ENCODE measurements at places on chromosomes 13 and 19.

- DNase-seq, result no peak
Observed at GRCh38 chr13:40505196-40505595, 161.2 kb downstream of the FOXO1 start.

GRCh38 chr19:3687393-3687773, 12.9 kb downstream of the PIP5K1C start:
- no peak for DNase-seq

DNA sequence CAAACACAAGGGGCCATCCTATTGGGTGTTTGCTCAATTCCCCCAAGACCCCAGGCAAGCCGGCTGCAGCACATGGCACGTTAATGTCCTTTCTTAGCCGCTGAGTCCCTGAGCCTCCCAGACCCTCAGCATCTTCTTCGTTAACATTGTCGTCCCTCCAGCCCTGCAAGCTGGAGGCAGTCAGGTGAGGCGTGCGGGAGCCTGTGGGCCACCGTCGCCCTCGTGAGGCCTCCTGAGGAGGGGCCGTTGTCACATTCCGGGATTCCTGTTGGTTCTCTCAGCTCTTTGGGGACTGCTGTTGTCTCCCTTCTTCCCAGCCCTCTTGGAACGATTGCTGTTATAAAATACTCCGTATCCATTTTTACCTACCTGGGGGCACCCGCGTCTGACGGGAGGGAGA, 140.6 kb downstream of the KDM4B start:
- DNase-seq, result no peak

DNA sequence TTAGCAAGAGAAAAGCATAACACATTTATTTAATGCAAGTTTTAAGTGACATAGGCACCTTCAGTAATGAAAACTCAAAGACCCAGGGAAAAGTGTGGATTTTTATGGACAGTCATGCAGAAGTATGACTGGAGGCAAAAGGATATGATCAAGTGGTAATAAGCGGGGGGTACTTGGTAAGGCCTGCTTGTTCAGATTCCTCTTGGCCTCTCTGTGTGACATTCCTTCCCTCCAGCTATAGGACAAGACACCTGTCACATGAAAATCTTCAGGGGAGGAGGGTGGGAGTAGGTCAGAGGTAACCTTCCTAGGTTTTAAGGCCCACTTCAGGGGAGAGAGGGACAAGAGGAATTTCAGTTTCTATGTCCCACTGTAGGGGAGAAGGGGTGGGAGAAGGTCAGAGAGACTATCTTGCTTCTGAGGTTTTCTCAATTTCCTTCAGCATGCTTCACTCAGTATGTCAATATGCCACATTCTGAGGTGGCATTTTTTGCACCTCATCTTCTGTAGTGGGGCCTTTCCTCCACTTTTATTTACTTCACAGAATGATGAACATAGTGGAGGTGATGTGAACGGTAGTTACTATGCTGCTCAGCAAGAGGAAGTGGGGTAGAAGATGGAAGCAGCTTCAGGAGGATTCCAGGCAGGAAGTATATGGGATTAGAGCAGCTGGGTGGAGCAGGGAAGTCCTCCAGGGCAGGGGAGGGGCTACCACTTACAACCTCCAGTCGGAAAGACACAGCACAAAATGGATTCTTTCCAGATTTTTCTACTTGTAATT, 73.2 kb upstream of the RFC3 start:
- no peak for DNase-seq

DNA sequence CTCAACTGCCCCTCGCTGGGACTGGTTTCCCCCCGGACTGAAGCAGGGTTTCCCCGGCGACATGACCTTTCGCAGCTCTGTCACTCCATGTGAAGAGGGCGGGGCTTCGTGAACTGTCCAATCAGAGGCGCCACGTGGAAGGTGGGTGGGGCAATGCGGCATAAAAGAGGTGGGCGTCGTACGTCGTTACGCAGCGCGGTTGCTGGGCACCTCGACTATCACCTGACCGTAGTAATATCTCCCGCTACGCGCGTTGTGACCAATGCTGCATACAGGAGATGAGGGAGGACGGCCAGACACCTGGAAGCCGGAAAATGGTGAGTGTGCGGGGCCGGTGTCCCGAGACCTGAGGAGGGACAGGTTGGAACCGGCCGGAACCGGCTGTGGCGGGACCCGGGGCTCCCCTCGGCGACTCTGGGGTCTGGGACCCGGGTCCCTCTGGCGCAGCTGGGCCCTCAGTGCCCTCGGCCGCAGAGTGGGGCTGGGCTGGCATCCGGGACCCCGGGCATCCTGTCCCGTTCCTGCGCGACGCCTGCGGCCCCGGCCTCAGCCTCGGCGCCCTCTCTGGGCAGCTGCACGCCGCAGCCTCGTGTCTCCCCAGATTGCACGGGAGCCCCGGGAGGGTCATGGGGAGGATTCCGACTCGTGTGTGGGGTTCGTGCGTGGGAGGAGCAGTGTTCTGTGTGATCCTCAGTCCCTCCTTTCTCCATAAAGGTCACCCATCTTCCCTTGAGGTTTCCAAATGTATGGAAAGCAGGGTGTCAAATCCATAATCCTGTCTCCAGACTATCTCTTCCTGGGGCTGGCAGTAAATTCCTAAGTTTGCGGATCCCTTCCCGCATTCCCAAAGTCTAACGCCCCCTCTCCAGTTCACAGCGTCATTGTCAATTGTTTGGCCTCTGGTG, 32.2 kb downstream of the ZNF136 start:
- peak; percentile 80 for DNase-seq

GRCh38 chr13:72342364-72342763, 385.1 kb downstream of the MZT1 start:
- no peak for DNase-seq

GRCh38 chr13:39148513-39148961, 110.3 kb downstream of the NHLRC3 start:
- no peak for DNase-seq

DNA sequence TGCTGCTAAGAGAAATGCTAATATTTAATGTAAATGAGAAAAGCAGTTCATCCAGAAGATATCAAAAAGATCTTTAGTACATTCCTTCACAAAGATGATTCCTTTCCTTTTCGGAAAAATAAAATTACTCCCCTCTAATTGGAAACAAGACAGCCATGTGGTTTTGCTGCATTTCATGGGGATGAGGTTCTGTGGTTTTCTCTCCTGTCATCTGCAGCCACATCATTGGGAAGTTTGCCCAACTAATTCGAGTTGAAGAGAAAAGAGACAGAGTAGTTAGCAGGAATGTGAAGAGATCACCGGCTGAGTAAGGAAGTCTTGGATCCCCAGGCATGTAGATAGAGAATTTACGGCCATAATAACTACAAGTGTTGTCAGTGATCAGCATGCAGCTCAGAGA, 122.1 kb downstream of the CYSLTR2 start:
- no peak for DNase-seq

DNA sequence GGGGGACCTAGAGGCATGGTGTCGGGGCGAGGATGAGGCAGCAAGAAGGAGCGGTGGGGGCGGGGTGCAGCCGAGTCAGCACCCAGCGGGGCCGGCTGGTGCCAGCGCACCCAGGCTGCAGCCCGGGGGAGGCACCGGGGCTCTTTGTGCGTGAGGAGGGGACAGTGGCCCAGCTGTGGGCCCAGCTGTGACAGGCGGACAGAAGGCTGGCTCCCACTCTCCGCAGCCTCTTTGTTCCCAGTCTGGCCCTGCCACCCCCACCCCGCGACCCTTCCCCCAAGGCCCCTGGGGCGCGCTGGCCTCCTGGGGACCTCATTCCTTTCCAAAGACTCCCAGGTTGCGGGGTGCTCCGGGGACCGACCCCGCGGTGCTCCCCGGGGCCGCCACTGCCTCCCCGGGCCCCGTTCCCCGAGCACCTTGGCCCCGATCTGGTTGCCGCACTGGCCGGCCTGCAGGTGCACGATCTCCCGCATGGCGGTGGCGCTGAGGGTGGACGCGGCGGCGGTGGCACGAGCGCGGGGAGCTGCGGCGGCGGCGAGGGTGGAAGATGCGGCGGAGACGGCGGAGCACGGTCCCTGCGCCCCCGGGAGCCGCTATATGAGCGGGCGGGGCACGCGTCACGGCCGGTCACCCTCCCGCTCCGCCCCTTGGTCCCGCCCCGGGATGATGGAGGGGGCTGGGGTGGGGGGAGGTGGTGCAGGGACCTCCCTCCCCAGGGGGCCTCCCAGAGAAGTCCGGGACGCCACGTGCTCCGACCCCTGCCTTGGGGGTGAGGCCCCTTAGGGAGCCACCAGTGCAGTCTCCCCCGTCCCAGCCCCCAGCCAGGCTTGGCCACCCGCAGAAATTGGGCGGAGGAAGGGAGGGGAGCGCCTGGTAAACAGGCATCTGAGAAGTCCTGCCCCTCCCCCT, at the start of gene TUBB4A:
TUBB4A (minus strand) TSS at position 570 of the 909 bp plus-strand sequence; CDS start at position 473, 97 bp downstream.
- DNase-seq, result peak; percentile 64

- DNase-seq, result no peak
Observed at GRCh38 chr13:99968521-99969452, 2.8 kb downstream of the ZIC5 start.

DNA sequence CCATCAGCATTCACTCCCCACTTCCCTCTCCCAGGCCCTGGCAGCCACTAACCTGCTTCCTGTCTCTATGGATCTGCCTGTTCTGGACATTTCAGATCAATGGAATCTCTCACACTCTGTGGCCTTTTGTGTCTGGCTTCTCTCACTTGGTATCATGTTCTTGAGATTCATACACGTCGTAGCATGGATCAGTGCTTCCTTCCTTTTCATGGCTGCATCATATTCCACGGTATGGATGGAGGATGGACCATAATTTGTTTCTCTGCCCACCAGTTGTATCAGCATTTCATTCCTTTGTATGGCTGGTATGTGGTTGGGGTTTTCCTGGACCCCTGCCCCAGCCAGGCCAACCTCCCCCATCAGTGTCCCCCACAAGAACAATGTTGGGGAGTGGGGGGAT, 36.2 kb downstream of the MYO9B start:
- DNase-seq, result no peak

DNA sequence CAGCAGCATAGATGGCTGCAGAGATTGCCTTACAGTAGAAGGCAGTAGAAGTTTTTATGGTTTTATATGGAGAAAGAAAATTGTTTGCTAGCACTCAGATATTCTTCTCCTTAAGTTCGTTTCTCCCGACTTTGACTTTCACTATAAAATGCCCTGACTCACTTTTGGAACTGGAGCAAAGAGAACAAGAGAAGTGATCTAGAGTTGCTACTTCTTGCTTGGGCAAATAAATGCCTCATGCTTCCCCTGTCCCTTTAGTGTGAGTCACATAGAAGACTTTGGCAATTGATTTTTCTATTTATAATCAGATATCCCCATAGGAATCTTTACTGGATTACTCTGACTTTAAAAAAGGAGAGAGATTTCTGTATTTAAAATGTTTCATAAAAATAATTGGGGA, 46.9 kb downstream of the ITGBL1 start:
- DNase-seq, result no peak

DNA sequence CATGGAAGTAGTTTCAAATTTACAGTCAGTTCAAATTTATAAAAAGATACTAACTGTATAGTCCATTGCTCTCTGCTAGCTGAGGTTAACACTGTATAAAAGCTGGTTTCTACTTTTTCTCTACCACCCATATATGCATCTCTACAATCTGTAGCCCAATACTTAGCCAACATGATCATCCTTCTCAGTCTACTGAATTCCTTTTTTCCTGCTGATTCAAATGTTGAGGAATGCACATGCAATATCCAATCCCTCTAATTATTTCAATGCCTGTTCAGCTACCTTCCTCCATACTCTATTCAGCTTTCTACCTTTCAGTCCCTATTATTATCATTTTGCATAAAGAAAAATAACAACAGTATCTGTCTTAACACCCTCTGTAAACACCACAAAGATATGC, 15.6 kb downstream of the KPNA3 start:
- DNase-seq, result no peak

DNA sequence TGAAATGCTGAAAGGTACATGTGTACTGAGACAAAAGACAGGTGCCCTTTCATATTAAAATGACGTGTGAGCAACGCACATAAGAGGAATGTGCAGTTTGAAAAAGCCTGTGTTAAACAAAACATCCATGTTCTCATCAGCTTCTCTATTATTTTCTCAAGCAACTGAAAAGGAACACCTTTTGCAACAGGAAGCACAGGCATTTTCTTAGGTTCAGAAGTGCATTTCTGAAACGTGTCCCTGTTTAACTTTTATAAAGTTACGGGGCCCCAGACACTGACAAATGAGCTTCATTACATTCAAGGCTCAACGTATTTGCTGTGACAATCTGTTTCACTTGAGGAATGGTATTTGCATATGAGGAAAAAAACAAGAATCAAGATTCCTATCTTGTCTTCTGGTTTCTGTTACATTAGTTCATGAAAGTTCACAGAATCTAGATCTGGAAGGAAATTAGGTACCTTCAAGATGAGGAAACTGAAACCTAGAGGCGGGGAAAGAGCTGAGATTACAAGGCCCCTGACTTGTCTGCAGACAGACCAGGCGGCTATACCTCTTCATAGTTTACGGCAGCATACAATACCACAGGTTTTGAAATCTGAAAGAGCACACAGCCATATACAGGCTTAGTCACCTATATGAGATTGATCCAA, 431.7 kb downstream of the KLF12 start:
- DNase-seq, result peak; percentile 59

DNA sequence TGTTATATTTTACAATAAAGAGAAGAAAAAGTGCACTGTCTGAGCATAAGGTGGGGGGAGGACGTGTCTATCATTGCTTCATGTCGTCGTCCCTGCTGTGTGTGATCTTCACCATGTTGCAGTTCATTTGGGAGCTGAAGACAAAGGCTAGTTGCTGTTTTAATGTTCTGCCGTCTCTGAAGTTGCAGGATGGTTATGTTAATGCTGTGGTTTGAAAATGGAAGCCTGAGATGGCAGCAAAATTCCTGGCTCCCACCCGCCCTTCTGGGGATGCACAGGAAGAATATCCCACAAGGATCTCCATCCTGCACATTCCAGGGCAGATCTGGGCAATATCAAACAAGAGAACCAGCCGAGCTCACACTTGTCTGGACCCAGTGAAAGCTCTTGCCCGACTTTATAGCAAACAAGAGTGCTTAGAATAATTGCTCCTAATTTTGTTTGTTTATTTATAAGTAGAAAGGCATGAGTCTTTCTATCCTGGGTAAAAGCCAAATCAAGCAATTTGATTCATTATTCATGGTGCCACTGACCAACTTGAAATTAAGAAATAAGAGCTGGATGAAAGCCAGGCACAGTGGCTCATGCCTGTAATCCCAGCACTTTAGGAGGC, 110.3 kb upstream of the ABCC4 start:
- no peak for DNase-seq

DNA sequence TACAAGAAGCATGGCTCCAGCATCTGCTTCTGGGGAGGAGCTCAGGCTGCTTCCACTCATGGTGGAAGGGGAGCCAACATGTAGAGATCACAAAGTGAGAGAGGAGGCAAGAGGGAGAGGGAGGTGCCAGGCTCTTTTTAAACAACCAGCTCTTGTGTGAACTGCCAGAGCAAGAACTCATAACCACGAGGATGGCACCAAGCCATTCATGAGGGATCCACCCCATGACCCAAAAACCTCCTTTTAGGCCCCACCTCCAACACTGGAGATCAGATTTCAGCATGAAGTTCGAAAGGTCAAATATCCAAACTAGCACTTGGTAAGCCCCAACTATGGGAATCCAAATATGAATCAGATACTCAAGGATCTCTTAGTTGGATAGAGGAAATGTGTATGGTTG, 131.2 kb downstream of the RXFP2 start:
- DNase-seq, result no peak

DNA sequence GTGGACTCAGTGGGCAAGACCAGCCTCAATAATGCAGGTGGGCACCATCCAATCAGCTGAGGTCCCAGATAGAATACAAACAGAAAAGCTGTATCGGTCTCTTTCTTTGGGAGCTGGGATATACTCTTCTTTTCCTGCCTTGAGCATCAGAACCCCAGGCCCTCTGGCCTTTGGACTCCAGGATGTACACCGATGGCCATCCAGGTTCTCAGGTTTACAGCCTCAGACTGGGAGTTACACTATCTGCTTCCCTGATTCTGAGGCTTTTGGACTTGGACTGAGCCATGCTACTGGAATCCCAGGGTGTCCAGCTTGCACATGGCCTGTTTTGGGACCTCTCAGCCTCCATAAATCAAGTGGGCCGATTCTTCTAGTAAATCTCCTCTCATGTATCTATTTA, 27.6 kb upstream of the USP12 start:
- DNase-seq, result no peak

Measured in CD4-positive, alpha-beta T cell treated with Interleukin-17A for 4 hours (primary cell).